ENCODE measurements at places on chromosomes 13 and 19.
A peak's percentile ranks its signal among the peaks of the same experiment; 100 is the strongest.

- DNase-seq = no peak
Measured at GRCh38 chr19:20422216-20423205, 143.1 kb downstream of the ZNF737 start.

GRCh38 chr13:29883941-29884518 is 33.6 kb upstream of the UBL3 start:
- DNase-seq = no peak

GRCh38 chr13:49890376-49890775 is 45.8 kb downstream of the SPRYD7 start:
- no peak for DNase-seq

DNA sequence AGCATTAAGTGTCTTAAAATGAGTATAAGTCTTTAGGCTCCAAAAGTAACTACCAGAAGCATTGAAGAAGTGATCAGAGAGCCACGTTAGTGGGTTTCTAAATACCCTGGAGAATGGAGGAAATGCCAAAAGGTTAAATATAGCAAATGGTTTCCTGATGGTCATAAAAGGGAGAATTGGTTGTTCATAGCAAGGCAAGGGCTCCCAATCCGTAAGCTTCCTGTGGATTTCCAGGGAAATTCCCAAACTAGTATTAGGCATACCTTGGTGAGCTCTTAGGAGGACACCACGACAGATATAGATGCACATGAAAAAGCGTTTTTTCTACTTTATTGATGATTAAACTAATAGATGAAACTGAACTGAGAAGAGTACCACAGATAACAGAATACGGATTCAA is 410.9 kb downstream of the FOXO1 start:
- DNase-seq = no peak

DNA sequence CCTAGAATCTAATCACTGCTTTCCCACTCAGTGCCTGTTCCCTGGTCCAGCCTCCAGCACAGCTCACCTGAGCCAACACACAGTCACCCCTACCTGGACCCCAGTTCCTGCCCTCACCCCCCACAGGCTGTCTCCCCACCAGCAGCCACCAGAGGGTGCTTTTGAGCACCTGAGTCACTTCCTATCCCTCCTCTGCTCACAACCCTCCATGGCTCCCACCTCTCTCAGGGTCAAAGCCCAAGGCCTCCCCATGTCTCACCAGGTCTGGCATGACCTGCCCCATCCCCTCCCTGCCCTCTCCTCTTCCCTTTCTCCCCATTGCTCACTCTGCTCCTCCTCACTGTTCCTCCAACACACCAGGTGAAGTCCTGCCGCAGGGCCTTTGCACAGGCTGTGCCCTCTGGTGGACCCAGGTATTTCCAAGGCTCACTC is 7.1 kb upstream of the DPP9 start:
- no peak for DNase-seq

GRCh38 chr19:28509079-28509895 is 703.7 kb downstream of the UQCRFS1 start:
- DNase-seq = no peak

- DNase-seq = no peak
Measured at GRCh38 chr19:48967346-48968178, 2.5 kb downstream of the FTL start.

- no peak for DNase-seq
Measured at GRCh38 chr19:41928754-41929535, 696 bp upstream of the ERFL start.

GRCh38 chr13:36282821-36283432 is 14.7 kb downstream of the CCDC169 start:
- DNase-seq = no peak

DNA sequence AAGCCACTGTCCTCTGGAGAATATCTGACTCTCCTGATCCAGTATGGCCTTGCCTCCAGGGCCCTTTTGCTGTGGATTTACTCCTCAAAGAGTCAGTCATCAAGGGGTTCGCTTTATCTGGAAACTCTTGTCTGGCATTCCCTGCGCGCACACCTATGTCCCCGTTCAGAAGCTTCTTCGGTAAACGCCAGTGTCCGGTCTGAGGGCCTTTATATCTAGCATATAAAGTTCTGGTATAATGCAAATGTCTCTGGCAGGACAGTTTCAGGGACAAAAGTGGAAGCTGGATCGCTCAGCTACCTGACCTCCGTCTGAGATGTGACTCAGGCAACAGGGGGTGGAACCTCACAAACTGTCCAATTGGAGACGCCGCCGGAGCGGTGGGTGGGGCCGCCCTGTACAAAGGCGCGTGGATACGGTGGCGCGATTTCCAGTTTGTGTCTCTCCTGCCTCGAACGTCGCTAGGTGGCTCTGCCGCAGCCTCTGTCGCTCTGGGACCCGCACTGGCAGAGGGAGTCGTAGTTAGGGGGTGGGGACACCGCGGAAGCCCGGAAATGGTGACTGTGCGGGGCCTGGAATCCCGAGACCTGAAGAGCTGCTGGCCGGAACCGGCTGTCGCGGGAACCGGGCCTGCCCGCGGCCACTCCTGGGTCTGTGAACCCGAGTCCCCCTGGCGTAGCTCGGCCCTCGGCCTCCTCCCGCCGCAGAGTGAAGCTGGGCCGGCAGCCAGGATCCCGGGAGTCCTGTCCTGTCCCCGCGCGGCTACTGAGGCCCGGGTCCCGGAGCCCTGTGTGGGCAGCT is 10.6 kb upstream of the ZNF709 start:
- DNase-seq = peak; percentile 70

DNA sequence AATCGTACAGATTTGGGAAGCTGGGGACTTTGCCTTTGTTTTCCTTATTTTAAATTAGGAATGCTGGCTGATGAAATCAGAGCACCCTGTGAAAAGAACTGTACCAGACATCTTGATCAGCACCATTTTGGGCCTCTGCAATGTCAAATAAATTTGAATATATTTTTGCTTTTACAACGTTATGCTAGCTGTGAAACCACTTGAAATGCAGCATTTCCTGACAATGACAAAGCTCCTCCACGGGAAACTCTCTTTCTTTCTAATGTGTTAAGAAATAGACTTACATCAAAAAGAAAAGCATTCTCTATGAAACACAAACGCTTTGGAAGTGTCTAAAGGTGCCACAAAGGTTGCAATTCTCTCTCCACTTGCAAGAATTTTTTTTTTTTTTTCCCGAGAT is 47.1 kb upstream of the MAP3K10 start:
- no peak for DNase-seq

DNA sequence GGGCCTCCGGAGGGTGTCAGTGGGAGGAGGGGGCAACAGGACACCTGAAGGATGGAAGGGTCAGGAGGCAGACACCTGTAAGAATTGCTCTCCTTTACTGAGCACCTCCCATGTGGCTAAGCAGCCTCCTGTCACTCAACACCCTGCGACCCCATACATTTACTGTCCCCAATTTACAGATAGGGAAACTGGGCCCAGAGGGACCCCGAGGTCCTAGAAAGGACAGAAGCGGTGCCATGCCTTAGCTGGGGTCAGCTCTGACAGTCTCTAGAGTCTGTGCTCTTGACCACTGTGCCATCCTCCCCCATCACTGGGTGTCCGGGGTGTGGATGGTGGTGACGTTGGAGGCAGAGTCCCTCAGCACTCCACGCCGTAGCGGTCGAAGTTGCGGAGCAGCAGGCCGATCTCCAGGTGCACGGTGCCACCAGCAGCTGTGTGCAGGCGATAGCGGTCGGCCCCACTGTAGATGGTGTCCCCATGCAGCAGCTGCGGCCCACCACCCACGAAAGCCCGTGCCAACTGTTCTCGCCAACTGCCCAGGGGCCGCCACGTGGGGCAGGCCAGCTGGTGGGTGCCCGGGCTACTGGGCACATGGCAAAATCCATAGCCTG is 726 bp upstream of the TGFB1 start:
- DNase-seq = no peak

DNA sequence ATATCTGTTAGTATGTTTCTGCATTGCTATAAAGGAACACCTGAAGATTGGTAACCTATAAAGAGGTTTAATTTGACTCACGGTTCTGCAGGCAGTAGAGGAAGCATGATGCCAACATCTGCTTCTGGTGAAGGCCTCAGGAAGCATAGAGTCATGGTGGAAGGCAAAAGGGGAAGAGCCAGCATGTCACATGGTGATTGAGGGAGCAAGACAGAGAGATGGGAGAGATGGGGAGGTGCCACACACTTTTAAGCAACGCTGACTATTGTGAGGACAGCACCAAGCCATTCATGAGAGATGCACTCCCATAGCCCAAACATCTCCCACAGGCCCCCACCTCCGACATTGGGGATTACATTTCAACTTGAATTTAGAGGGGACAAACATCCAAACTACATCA is 32.8 kb downstream of the COG6 start:
- no peak for DNase-seq

- no peak for DNase-seq
Measured at GRCh38 chr13:97327086-97327485, 105.0 kb downstream of the MBNL2 start.

DNA sequence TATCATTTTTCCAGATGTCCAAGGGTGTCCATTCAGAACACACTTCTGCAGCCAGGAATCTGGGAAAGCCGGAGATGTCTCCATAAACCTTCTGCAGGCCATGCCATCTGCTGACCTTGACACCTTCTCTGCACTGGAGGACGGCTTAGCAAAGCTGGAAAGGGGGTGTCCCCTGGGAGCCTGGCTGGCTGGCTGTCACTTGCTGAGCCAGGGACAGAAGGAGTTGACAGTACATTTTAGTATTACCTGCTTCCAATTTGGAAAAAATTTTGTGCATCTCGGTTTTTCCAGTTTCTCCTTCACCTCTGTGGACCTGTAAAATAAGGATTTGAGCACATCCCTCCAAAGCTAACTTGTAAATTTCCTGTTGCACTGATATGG is 8.1 kb upstream of the CHST8 start:
- DNase-seq = no peak

GRCh38 chr13:51781246-51782022 is 22.5 kb downstream of the DHRS12 start:
- DNase-seq = no peak

GRCh38 chr19:28516415-28516872 is 696.5 kb downstream of the UQCRFS1 start:
- no peak for DNase-seq

DNA sequence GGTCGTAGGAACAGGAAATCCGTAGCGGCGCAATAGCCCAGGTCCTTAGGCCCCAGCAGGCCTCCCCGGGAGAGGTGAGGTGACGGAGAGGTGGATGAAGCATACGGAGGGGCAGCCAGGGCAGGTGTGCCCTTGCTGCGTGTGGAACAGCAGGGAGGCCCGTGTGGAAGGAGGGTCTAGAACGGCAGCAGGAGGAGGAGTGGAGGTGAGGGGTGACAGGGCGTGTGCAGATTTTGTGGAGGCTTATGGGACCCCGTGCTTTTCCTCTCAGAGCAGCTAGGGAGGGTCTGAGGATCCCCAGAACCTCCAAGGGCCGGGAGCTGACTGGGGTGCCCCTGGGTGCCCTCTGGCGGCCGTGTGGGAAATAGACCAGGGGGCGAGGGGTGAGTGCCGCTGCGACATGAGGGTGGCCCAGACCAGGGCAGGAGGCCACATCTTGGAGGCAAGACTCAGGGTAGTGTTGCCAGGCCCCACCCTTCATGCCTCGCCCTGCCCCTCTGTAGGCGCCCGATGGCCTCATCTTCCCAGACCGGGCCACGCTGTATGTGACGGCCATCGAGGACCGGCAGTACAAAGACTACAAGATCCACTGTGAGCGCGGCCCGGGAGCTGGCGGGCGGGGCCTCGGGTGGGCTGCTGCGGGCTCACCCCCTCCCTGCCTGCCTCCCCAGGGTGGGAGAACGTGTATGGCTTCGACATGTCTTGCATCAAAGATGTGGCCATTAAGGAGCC is 5.0 kb upstream of the ADM5 start:
- DNase-seq = no peak

GRCh38 chr19:40178756-40179155 is 12.5 kb upstream of the MAP3K10 start:
- DNase-seq = no peak

DNA sequence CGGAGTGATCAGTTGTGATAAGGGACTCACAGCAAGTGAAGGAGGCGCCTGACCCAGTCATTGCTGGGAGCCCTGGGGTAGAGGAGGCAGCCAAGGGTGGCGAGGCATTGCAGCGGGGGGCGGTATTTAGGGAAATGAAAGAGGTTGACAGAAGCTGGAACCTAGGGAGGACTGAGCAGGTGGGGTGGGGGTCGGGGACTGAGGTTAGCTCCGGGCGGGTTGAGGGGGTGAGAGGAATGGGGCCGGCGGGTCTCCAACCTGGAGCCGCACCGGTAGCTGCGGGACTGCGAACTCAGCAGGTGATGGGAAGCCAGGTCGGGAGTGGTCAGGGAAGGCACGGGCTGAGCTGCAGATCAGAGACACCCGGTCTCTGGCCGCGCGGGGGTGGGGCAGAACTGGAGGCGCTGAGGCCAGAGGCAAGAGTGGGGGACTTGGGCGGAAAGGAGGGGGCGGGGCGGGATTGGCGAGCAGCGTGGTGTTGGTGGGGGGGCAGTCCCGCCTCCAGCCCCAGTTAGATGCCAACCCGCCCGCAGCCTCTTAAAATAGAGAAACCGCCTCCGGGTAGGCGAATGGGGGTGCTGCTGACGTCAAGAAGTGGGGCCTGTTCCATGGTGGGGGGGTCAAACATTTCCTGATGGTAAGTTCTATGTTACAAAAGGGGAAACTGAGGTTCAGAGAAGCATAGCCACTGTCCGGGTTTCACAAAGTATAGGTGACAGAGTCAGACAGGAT is 1.5 kb downstream of the MAST3 start:
- DNase-seq = peak; percentile 25

GRCh38 chr19:28990522-28990921 is 222.4 kb downstream of the UQCRFS1 start:
- DNase-seq = no peak
